ENCODE measurements at places on chromosomes 11 and 22.
A peak's percentile ranks its signal among the peaks of the same experiment; 100 is the strongest.

- no peak for DNase-seq
Measured at GRCh38 chr11:60924110-60924905, at the start of gene TMEM132A. TMEM132A (plus strand) TSS chr11:60924460; CDS start chr11:60924634, 174 bp downstream.

- peak; percentile 15 for DNase-seq
Measured at GRCh38 chr22:41524809-41525449, 19.3 kb downstream of the POLR3H start.

DNA sequence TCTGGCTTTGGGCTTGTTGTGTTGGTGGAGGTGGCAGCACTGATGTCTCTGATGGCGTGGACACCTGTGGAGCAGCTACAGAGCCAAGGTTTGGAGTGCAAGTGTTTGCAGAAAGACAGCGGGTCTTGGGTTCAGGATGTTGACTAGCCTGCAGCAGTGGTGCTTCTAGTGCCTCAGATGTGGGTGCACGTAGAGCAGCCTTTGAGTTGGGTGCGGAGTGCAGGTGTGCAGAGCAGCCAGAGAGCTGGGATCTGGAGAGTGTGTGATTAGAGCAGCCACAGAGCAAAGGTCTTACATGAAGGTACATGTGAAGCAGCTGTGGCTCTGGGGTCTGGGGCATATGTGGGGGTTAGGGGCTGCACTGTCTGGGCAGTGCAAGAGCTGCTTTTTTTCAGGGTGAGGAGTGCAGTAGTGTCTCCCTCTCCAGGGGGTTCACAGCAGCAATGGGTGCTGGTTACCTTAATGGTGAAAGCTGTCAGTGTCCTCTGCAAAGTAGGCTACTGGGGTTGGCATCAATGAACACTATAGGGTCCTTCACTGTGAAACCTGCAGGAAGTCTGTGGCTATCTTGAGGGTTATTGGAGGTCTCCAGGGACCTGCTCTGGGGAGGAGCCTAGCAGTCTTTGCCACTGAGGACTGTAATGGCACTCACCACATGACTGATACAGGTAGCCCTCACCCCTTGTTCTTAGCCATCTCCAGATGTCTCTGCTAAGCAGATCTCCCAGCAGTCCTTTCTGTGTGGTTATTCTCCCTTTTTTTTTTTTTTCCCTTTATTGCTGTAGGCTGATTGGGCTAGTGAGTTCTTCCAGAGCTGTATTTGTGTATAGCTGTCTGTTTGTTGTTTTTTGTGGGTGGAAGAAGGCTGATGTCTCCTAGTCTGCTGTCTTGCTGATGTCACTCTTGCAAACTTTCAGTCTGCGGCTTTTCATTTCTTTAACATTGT, 14.3 kb downstream of the BIRC2 start:
- no peak for DNase-seq

DNA sequence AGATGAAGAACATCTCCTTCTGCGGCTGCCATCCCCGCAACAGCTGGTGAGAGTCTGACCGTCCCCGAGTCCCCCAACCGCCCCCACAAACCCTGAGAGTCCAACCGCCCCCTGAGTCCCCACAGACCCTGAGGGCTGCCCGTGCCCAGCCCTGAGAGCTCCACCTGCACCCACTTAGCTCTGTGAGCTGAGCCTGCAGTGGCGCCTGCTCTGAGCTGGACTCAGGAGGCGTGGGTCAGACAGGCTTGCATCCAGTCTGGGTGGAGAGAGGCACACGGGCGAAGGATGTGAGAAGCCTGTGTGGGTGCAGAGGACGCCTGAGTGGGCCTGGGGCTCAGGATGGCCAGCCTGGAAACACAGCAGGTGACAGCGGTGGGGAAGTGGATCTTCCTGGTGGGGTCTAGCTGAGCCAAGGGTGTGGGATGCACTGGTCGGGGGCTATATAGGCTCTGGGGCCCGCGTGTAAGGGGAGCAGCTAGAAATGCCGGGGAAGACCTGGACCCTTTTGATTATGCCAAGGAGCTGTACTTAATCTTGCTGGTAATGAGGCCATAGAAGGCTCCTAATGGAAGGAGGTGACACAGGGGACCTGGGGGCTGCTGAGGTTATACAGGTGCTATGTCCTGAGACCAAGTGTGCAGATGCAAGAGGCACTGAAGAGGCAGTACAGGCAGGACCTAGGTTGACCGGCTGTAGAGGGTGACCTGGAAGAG, 6.5 kb downstream of the MAPK8IP2 start:
- DNase-seq: no peak

GRCh38 chr22:26485806-26486390, 2.2 kb downstream of the SRRD start:
- DNase-seq: no peak

DNA sequence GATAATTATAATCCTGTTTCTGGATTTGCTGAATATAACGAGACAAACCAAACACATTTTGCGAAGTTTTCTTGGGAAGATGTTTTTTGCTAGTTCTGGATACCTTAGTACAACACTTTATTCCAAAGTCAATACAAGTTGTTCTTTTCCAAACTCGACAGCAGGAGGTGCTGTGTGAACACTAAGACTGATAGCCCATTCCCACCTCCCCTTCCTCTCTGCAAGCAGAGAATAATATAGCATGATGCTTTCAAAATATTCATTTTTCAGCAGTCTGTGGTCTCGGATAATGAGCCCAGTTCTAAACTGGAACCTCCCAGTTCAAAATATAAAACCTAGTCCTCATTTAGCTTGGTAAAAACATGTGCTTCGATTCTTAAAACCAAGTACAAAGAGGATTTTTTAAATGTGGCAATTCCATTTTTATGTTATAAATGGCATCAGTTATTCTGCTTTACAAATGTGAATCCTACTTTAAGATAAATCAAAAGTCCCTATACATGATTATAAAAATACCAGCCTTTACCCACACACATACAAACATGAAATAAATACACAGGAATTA, 129.1 kb downstream of the DCDC1 start:
- no peak for DNase-seq

DNA sequence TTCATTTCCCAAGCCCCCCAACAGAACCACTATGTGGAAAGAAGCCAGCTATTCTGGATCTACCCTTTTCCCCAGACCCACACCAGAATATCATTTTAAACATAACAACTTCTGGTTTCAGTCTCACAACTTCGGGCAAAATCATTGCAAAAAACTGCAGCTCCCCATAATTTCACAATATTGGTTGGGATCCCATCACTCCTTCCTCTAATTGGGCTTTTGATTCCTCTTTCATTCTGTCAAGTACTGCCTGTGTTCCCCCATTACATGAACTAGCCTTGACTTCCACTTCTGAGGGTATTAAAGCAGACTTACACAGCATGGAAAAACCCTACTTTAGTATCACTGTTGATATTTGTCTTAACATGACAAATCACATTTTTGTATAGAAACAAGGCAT, 4.1 kb upstream of the APOL3 start:
- DNase-seq: no peak

DNA sequence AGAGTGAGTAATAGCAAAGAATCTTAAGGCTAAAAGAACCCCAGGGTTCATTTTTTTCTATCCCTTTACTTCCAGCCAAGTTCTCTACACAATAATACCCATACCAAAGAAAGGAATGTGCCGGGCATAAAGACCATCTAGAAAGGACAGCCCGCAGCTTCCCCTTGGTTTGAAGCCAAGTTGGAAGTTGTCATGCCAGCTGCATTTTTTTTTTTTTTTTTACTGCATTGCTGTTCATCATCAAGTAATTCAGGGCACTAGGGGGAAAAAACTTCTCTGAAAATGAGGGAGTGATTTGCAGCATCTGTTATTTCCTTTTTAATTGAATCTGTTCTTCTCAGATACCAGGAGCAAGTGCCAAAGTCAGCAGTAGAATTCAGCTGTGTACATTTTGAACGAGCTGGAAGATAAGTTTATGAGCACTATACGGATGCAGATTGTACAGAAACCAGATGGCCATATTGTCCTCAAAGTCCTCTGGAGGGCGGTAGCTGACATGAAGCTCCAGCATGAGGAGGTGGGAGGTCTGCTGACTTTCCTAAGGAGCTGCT, 56.4 kb downstream of the UBASH3B start:
- DNase-seq: no peak

- DNase-seq: no peak
Measured at GRCh38 chr11:69914286-69915150, 95.3 kb upstream of the FGF3 start.

DNA sequence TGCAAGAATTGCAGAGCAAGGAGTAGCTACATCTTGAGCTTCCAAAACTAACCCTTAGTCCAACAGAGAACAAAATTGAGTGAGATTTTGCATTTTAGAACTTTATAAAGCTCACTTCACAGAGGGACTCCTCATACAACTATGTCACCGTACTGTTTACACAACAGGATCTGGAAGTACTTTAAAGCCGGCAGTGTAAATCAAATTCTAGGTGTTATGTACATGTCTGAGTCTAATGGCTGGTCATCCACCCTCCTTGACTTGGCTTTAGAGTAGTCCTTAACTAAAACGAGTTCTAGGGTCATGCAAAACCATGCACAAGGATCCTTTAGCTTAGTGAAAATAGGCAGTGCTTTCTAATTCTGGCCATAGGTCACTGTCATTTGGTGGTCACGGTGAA, 23.5 kb downstream of the IRAG1 start:
- DNase-seq: no peak

DNA sequence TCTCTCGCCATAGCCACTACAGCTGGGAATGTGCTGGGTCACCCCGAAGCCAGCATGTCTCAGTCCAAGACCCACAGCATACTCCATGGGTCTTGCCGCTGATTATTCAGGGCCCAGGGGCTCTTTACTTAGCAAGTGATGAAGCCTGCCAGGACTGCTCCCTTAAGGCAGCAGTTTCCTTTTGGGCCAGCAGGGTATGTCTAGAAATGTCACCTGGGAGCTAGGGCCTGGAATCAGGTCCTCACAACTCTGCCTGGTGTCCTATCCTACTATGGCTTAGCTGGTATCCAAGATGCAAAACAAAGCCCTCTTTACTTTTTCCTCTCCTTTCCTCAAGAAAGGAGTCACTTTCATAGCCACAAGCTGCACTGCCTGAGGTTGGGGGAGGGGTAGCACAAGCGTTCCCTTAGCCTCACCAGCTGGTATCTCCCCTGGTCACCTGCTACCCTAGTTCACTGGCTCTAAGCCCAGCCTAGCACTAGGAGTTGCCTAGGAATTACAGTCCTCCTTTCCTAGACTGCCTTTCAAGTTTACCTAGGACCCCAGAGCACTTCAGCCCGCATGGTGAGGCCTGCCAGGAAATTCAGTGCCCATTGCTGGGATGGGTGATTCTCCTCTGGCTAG, 22.6 kb upstream of the NCR3LG1 start:
- DNase-seq: no peak

- no peak for DNase-seq
Measured at GRCh38 chr22:32951076-32951806, 106.9 kb downstream of the SYN3 start.

- no peak for DNase-seq
Measured at GRCh38 chr11:86212019-86212611, 32.4 kb upstream of the EED start.

GRCh38 chr11:58497951-58498350, 10.0 kb downstream of the OR5B21 start:
- no peak for DNase-seq

DNA sequence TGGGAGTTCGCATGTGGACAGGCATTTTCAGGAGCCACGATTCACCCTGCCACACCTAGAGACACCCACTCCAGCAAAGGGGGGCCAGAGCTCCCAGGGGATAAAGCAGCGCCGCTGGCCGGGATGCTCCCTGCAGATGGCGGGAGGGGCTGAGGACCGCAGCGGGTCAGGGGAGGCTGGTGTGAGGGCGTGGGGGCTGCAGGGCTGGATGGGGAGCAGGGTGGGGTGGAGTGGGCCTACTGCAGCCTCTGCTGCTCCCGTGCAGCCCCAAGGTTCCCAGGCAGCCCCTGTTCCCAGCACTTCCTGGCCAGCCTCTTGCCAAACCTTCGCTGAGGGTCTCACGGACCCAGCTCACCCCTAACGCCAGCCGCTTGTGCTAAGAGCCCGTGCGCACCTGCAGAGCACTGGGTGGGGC, 13.0 kb downstream of the MUC5B start:
- no peak for DNase-seq

DNA sequence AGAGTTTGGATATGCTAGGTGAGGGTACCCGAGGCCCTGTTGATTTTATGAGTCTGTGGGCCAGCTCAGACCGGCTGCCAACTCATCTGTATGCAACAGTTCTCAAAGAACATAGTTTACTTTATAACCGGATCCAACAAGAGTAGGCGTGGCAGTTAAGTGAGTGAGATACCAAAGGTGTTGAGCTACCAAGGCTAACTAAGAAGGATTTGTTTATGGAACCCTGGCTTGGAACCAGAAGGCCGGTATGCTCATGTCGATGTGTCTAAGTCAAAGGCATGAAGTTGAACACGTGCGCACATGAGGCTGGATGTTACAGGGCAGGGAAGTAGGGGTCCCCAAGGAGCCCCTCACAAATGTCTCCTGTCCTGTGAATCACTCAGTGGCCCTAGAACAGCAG, at the start of gene KCNJ1:
Gene KCNJ1 (minus strand): TSS at position 20 of the 400 bp plus-strand sequence. CDS start 27,053 bp downstream, outside the sequence.
- DNase-seq: no peak

DNA sequence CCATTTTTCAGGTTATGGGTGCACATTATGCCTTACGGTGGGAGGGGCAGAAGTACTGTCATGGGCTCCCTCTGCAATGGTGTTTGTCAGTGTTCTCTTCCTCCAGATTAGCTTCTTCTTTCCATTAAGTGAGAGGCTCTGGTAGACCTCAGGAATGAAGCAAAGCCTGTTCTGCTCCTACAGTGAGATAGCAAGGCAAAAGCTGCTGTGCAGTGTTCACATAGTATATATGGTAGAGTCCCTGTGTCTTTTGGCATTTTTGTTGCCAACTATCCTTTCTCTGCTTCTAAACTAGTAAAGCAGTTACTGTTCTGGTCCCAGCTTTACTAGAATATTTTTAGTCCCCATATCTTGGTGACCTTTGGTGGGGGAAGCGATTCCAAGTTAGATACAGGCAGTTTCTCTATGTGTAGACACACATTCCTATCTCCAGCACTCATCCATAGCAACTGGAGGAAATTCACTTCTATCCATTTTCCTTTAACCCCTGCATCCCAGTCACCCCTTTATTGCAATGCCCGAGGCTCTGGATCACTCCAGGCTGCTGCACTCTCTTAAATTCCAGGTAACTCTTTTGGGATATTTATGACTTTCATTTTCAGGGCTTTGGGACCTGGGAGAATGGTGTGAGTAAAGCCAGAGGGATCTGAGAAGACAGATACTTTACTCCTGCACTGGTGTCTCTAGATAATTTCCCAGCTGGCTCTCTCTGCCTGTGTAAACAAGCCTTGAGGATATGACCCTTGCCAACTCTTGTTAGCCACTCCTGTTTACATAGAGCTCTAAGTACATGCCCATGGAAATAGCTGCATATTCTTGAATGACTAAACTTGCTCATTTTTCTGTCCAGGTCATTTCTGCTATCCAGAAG, 3.9 kb upstream of the TRIM34 start:
- no peak for DNase-seq

- no peak for DNase-seq
Measured at GRCh38 chr11:45984192-45984591, 61.7 kb downstream of the LARGE2 start.

GRCh38 chr11:118660681-118661424, 18.6 kb downstream of the TREH start:
- DNase-seq: no peak

DNA sequence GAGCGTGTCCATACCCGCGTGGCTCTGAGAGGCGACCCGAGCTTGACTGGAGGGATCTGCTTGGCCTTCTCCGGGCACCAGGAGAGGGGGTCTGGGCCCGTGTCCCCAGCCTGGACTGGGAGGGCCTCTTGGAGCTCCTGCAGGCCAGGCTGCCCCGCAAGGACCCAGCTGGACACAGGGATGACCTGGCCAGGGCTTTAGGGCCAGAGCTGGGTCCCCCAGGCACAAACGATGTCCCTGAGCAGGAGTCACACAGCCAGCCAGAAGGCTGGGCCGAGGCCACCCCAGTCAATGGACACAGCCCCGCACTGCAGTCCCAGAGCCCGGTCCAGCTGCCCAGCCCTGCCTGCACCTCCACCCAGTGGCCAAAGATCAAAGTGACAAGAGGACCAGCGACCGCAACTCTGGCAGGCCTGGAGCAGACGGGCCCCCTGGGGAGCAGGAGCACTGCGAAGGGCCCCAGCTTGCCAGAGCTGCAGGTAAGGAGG, 38.2 kb downstream of the TRIOBP start:
- DNase-seq: no peak
